ENCODE measurements at places on chromosomes 2 and 18.
A peak's percentile ranks its signal among the peaks of the same experiment; 100 is the strongest.

DNA sequence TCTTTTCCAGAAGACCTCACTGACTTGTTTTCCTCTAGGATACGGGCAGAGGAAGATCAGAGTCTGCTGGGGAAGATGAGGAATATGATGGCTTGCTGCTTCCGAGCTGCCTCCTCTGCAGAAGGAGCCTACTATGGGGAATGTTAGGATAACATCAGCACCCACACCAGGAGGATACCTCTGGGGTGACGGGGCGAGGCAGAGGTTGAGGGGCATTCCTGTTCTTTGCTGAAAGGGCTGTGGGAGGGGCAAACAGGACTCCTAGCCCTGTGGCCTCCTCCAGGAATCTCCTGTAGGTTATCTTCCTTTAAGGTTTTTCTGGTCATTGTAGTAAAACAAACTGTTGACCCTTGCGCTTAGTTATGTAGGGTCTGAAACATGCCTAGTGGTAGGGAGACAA, 102.5 kb downstream of the CRIM1 start:
- DNase-seq, result no peak

DNA sequence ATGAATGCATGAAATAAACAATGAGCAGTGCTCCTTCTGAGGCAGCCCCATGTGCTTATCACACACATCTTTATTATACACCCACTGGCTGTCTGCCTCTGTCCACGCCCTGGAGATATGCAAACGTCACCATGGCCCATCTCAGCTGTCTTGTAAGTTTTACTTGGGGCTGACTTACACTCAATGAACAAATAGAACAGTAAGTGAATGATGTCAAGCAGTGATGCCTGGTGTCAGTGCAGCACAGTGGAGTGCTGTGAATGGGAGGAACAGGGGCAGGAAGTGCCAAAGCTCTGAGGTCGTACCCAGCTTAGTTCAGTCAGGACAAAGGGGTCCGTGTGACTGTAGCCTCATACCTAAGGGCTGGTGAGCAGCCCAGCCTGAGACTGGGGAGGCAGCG, 659.5 kb upstream of the HS6ST1 start:
- DNase-seq, result no peak

DNA sequence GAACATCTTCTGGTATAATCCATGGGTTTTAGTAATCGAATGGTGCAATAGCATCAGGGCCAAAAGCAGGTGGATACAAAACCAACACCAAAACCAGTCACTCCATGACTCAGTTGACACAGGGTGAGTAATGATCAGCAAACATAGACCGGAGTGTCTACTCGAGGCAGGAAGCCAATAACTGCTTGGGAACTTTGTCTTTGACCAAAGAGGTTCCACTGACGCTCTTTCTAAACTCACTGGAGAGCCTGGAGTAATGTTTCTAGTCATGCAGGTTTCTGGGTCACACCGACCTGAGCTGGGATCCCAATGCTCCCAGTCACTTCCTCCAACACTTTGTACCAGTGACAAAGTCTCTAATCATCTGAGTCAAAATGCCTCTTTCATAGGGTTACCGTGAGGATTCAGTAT, 30.9 kb downstream of the MREG start:
- DNase-seq, result no peak

DNA sequence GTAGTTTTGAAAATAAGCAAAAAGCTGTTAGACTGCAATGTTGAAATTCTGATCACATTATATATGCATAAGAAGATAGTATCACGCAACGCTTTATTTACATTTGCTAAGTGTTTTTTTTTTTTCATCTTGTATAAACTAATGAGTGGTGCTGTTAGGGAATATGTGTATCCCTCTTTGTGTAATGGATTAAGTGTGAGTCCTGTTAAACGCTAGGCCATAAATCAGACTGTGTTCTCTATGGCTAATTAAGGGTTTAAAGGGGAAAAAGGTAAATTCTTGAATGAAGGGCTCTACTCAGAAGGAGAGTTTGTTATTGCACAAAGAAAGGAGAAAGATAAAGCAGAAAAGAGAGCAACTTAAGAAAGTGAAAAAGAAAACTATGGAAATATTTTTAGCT, 4.8 kb upstream of the ASXL3 start:
- no peak for DNase-seq

DNA sequence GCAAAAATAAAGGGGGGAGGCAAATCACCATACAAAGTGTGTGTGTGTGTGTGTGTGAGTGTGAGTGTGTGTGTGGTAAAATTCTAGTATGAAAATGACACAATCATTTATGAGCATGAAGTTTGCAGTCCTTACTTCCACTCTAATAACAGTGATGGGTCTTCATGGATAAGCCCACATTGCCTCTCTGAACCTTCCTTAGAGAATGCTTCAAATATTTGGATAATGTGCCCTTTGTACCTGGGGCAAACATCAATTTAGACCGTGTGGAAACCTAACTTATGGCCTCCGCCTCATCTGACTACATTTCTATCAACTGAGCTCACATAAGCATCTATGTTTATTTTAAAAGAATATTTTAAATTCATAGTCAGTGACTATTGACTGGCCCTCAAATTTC, 3.7 kb downstream of the SCN9A start:
- DNase-seq, result no peak

GRCh38 chr2:226123300-226123699, 676.3 kb downstream of the IRS1 start:
- DNase-seq, result no peak

DNA sequence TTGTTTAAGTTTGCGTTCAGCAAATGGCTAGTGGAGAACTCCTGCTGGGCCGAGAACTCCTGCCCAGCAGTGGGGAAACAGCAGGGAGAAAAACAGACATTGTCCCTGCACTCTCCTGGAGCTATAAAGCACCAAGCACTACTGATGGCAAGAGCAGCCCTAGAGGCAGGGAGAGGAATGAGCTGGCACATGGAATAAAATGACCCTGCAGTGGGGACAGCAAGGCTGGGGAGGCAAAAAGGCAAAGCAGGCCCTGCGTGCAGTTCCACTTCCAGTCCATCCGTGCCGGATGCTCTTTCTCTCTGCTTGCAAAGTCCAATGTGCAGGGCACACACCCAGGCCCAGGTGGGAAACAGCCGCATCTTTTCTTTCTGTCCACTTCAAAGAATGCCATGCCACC, 415.5 kb downstream of the LRATD1 start:
- no peak for DNase-seq

DNA sequence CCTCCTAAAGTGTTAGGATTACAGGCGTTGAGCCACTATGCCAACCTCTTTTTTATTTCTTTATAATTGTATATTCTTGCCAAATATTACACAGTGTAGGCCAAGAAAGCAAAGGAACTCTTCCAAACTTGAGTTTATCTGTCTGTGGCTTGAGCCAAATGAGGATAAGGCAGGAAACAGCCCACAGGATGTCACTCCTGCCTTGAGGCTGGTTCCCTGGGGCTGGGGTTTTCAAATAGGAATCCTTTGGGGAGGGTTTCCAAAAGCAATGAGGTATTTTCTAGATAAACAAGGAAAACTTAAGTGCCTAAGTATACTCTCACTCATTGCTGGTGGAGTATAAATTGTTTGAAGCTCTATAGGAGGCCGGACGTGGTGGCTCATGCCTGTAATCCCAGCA, 56.4 kb downstream of the ADCY3 start:
- no peak for DNase-seq

DNA sequence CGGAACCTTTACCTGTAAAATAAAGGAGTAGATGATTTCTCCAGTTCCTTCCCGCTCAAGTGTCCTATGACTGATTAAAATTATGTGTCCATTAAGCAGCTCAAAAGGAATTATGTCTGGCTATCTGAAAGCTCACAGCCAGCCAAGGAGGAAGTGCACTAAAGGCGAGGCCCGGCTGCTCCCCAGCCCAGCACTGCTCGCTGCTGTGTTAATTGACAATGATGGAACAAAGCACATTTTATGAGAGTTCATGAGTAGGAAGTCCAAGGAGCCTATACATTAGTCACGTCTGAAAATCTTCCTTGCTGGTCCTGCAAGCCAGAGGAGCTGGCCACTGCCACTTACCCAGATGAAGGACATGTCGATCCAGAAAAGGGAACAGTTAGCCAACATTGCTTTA, 14.3 kb downstream of the TTC32 start:
- no peak for DNase-seq

- no peak for DNase-seq
Measured at GRCh38 chr2:5967506-5967905, 275.3 kb downstream of the SOX11 start.

DNA sequence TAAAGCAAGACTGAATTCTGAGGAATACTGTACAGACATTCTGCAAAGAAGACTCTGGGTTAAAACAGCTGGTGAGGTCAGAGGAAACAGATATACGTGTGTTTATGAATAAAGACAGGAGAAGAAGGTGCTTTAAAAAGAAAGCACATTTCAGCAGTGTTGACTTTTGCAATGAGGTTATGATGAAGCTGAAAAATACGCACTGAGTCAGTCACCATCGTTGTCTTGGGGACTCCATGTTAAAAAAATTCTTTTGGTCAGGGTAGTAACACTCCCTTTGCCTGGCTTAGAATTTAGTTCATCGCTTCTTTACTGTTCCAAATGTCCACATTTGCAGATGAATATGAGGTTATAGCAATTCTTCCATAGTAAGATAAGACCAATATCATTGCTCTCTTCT, 1049.0 kb downstream of the TSN start:
- no peak for DNase-seq

DNA sequence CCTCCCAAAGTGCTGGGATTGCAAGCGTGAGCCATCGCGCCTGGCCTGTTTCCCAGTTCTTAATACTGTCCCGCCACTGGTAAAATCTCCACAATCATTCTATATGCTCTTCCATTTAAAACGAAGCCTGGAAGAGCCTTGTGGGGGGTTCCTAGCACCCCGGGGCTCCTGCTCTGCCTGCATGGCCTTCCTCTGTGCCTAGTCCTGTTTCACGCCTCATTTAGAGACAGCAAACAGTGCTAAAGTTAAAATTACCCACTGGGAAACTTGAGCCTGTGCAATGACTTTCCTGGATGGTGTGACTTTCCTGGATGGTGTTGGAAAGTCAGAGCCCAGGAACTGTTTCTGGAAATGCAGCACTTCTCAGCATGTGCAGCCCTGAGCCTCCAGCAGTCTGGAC, 55.0 kb downstream of the INPP5D start:
- DNase-seq, result no peak

GRCh38 chr2:42095923-42096408, 48.1 kb downstream of the PKDCC start:
- peak; percentile 65 for DNase-seq

- DNase-seq, result no peak
Measured at GRCh38 chr2:95287336-95287735, 9.8 kb upstream of the KCNIP3 start.

- no peak for DNase-seq
Measured at GRCh38 chr2:157991932-157992331, 109.7 kb upstream of the UPP2 start.

DNA sequence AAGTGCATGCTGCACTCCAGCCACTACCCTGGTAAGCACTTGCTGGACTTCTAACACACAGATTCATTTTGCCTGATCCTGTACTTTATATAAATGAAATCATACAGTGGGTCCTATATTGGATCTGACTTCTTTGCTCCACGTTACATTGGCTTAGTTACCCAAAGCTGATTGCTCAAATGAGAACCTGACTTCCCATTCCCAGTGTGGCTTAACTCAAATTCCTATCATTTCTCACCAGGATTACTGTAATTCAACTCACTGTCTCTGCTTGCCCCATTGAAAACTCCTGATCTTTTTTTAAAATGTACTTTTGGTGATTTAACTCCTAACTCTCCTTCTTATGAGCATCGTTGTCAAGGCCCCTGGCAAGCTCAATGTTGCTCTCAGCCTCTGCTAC, 1.4 kb downstream of the RSAD2 start:
- no peak for DNase-seq

- no peak for DNase-seq
Measured at GRCh38 chr2:234333168-234334130, 163.4 kb downstream of the ARL4C start.

DNA sequence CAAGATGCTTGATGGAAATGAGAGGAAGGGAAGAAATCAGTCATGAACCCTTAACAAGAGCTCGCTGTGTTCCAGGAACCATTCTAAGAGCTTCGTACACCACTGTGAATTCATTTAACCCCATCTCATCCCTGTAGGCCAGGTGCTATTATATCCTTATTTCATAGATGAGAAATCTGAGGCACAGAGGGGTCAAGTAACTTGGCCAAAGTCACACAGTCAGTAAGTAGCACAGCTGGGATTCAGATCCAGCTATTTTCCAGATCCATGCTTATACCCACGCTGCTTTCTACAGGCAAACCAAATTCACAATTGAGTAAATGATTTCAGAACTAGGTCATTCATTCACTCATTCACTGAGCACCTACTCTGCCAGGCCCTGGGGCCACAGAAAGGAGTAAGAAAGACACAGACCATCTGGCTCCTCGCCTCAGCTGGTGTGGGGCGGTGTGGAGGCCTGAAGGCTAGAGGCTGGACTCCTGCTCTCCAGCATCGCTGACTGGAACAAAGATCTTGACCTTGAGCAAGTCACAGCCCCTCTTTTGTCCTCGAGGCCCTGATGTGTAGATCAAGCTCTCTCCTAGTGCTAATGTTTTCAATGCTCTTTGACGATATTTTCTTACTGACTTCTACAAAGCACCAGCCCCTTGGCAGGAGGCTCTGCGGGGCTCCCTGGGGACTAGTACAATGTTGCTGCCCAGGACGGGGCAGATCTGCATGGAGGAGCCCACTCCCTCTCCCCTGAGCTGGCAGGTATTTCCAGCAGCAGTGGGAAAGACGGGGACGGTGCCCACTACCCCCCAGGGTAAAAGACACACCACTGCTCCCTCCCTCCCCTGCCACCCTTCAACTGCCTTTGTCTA, 26.5 kb downstream of the STEAP3 start:
- DNase-seq, result no peak

- DNase-seq, result no peak
Measured at GRCh38 chr18:3447068-3447894, 2.7 kb upstream of the TGIF1 start.

- no peak for DNase-seq
Measured at GRCh38 chr2:184339966-184340365, 258.4 kb upstream of the ZNF804A start.

DNA sequence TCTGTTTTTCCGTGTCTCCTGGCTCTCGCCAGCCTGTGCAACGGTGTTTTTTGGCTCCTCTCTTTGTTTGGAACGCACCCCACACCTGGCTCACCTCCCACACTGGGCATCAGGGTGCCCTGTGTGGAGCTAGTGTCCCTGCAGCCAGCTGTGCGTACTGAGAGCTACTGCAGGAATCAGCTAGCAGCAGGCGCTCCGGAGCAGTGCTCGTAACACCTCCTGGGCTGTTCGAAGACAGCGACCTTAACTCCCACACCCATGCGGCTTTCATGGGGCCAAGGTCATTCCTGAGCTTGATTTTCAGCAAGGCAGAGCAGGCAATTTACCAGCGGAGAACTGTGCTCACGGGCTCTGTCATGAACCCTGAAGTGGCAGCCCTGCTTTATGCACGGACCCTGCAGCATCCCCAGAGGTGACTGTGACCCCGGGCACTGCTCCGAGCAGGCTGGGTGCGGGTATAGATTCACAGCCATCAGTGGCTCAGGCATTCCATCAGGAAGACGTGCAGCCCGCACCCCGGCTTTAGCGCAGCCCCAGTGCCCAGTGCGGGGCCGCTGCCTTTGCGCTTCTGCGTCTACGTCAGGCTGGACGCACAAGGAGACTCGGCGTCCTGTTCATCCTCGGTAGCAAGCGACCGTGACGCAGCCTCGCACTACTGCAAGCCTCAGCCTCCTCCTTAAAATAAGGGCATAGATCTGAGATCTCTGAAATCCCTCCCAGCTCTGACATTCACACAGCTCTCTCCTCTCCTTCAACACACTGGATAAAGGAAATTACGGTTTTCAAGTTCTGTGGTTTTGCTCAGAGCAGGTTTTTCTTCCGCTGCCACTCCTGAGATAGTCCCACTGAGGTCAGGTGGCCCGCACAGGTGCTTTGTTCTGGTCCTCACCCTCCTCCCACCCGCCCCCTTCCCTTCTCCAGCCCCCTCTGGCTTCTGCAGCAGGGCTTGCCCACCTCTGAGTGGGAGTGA, 58.2 kb downstream of the ADI1 start:
- DNase-seq, result no peak

All from stimulated activated CD4-positive, alpha-beta T cell treated with anti-CD3 and anti-CD28 coated beads, TNF-alpha, amount 100 ng/mL, for 1 hour (primary cell).